ENCODE measurements at places on chromosomes 13 and 19.

DNA sequence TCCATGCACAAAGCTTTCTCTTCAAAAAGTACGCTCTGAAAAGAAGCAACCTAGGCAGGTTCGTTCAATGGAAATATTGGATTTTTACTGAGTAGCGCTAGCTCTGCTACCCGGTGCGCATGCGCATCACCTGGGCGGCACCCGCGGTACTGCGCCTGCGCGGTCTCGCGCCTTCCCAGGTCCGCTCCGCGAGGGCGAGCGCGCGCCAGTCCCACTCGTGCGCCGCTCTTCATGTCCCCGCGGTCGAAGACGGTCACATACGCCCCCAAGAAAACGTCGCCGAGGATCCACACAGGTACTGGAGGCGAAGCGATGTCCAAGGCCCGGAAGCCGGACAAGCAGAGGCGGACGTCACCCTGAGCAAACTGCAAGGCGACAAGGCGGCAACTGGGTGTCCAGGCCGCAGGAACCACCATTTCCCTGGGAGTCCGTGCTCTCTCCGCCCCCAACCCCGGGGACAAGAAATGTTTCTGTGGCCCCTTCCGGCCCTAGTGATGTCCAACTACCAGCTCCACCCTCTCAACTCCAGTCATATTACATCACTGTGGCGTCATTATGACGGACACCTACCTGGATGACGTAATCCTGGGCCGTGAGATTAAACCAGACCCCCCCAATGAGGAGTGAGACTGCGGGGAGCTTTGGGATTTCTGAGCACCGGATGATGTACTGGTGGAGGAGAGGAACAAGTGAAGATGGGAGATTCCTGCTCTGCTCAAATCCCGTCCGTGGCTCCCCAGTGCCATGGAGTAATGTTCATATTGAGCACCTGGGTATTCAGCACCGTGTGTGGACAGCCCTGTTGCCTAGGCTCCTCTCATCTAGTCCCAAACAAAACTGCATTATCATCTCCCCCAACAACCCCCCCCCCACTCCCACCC lies 4.8 kb upstream of the KCNC3 start:
- DNase-seq, result no peak

DNA sequence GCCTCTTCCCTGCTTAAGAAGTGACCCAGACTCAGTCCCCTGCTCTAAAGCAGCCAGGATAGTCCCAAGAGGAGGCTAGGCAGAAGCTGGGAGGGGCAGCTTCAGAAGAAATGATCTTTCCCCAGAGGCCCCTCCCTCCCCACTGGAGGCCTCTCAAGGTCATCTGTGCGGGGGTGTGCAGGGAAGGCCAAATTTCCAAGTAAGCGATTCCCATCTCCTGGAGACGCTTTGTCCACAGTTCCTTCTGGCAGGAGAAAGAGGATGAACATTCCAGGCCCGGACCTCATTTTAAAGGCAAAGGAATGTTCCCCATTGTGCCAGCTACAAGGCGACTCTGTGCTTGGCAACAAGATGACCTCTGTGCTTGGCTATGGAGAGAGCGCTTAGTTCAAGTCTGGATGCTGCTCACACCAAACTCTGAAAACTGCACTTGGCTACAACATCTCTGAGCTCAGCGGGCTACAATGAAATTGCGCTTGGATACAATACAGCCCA lies 23.5 kb downstream of the COL5A3 start:
- no peak for DNase-seq

DNA sequence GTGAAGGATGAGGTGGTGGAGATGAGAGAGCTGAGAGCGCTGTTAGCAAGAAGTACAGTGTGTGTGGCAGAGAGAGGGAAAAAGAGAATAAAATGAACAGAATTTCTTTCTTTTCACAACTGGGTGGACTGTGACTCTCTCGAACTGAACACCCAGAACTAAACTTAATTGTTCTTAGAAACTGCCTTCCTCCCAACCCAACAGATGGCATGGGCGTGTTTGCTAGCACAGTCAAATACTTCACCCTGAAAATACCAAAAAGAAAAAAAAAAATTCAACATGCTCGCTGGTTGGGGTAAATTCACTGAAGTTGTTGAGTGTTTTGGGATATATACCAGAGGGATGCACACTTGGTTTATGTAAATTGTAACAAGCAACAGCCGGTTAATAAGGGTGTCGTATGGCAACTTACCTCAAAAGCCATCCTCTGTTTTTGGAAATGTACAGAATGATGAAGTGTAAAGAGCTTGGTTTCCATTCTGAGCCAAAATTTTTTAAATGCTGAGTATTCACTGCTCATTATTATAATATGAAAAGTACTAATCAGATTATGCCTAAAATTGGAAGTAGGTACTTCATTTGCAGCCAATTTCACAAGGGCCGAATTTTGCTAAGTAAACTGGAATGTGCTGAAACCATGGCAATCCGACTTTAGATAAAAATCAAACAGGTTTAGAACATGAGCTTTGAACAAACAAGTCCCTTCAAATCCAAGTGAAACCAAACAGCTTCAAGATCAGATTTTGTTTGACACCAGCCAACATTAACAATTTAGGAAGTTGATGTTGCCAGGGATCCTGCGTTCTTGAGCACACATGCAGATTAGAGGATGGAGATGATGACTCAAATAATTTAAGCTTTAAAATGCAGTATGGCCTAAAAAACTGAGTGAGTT lies 115.8 kb downstream of the ZIC5 start:
- no peak for DNase-seq

DNA sequence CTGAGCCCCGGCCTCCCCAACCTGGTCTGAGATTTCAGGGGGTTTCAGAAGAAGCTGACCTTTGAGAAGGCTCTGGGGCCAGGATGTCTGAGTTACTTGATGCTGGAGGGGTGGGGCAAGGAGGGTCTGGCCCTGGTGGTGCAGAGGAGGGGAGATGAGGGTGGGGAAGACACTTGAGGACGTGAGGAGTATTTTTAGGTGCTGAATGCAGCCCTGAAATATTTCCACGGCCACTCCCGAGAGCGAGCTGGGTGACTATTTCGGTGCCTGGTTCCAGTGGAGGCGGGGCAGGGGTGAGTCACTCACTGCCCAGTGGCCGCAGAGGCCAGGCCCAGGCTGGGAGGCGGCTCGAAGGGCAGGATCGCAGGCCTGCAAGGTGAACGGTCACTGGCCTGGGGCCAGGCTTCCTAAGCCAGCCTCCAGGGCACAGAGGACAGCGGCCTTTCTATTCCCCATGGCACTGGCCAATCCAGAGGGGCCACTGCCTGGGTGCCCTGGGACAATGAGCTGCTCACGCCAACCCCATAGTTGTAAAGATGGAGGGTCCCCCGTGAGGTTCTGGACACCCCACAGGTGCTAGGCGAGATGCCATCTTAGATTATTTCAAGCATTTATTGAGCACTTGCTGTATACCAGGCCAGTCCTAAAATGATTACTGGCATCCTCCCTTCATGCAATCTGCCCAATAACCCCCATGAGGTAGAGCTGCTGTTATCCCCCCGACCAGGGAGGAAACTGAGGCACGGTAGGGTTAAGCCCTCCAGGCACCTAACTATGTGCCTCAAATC lies 19.7 kb upstream of the JUND start:
- no peak for DNase-seq

GRCh38 chr13:110680852-110681251 lies 25.1 kb downstream of the CARS2 start:
- no peak for DNase-seq

DNA sequence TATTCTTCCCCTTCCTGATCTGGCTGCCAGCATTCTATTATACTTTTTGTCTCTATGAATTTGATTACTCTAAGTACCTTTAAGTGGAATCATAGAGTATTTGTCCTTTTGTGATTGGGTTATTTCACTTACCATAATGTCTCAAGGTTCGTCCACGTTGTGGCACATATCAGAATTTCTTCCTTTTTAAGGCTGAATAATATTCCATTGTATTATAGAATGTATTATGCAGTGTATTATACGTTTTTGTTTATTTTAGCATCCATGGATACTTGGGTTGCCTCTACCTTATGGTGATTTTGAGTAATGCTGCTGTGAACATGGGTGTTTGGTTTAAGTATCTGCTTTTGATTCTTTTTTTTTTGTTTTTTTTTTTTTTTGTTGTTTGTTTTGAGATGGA lies 19.3 kb downstream of the URI1 start:
- no peak for DNase-seq

DNA sequence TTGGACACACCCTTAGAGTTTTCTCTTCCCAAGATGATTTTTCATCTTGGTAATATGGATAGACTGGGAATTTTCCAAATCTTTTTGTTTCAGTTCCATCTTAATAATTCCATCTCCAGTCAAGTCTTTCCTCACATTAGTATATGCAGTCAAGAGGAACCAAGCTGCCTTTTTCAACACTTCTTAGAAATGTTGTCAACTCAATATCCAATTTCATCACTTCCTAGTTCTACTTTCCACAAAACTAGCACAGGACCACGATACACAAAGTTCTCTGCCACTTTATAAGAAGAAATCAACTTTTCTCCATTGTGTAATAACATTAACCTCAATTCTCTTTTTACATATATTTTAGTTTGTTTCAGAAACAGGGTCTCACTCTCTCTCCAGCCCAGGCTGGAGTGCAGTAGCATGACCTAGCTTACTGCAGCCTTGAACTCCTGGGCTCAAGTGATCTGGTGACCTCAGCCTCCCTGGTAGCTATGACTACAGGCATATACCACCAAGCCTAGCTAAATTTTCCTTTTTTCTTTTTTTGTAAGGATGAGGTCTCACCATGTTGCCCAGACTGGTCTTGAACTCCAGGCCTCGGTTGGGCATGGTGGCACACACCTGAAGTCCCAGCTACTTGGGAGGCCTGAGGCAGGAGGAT lies 15.5 kb downstream of the ZNF443 start:
- no peak for DNase-seq

GRCh38 chr19:37980419-37981170 lies 73.6 kb downstream of the SIPA1L3 start:
- DNase-seq, result no peak

GRCh38 chr13:48567515-48568369 lies 34.9 kb upstream of the RCBTB2 start:
- no peak for DNase-seq

- DNase-seq, result no peak
Observed at GRCh38 chr19:52464798-52465470, 11.6 kb downstream of the ZNF578 start.

- no peak for DNase-seq
Observed at GRCh38 chr13:75369981-75370380, 112.0 kb downstream of the TBC1D4 start.

- no peak for DNase-seq
Observed at GRCh38 chr19:40150170-40150569, 41.1 kb upstream of the MAP3K10 start.

- DNase-seq, result no peak
Observed at GRCh38 chr13:112679381-112679780, 10.5 kb upstream of the ATP11A start.

GRCh38 chr19:53892981-53893325 lies 11.0 kb downstream of the PRKCG start:
- DNase-seq, result no peak

- DNase-seq, result no peak
Observed at GRCh38 chr13:42883771-42884467, 102.5 kb downstream of the FAM216B start.

GRCh38 chr19:35011737-35012682 lies 11.9 kb downstream of the GRAMD1A start:
- no peak for DNase-seq
